ENCODE measurements at places on chromosomes 7 and 10. TPM values are rescaled to one million over a fixed set of nuclear protein-coding genes. Genes with fewer than 3 reads are reported as not detected.

The PTF1A gene
- total RNA-seq = not detected

The ADCY1 gene
- total RNA-seq = 5.7 TPM

The RSPH10B2 gene
- total RNA-seq = 0.30 TPM

The SFRP5 gene
- 1.7 TPM for total RNA-seq

The MAGI2 gene
- 6.9 TPM for total RNA-seq

The JAKMIP3 gene
- total RNA-seq = 0.39 TPM

The TET1 gene
- total RNA-seq = 23.6 TPM

The C10orf105 gene
- under 0.01 TPM for total RNA-seq

The WASHC2A gene
- total RNA-seq = 28.2 TPM

The RALA gene
- 26.9 TPM for total RNA-seq

DNA sequence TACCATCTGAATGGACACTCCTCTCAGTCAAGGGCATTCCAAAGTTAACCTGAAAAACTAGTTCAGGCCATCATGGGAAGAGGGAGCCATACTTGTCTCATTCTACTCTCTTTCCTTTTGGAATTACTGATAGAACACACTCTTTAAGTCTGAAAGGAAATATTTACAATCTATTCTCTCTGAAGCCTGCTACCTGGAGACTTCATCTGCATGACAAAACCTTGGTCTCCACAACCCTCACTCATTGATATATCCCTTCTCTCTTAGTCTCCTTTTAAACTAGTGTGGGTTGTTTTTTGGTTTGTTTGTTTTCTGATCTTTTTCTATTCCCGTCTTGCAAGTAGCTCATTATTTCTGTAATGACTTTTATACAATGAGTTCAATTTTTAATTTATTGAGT is 169.5 kb downstream of the C1GALT1 start:
- DNase-seq = no peak

GRCh38 chr10:110356628-110357245 is 52.0 kb upstream of the SMNDC1 start:
- DNase-seq = no peak

DNA sequence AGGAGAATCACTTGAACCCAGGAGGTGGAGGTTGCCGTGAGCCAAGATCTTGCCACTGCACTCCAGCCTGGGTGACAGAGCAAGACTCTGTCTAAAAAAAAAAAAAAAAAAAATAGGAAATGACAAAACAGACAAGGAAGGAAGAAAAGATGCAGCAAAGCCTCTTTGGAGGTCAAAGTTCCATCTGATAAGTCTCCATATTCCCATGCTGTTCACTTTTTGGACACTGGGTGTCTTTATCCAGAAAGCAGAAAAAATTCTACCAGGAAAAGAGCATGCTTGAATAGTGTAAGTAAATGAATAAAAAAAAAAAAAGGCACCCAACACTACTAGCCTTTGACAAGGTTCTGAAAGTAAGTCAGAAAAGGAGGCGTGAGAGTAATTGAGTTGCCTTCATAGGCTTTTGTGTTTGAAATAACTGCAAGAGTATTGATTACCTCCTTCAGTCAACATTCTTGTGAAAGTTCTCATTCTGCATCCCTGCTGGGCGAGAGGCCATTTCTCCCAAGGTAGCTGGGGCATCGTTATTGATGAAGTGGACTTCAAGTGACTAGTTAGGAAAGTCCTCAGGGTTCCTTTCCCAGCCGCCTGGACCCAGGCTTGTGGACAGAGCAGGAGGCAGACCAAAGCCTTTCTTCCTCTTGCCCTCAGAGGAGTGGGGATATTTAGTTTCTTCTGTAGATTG is 133.3 kb upstream of the KIF5B start:
- no peak for DNase-seq

- no peak for DNase-seq
Measured at GRCh38 chr7:13751766-13752165, 237.7 kb downstream of the ETV1 start.

DNA sequence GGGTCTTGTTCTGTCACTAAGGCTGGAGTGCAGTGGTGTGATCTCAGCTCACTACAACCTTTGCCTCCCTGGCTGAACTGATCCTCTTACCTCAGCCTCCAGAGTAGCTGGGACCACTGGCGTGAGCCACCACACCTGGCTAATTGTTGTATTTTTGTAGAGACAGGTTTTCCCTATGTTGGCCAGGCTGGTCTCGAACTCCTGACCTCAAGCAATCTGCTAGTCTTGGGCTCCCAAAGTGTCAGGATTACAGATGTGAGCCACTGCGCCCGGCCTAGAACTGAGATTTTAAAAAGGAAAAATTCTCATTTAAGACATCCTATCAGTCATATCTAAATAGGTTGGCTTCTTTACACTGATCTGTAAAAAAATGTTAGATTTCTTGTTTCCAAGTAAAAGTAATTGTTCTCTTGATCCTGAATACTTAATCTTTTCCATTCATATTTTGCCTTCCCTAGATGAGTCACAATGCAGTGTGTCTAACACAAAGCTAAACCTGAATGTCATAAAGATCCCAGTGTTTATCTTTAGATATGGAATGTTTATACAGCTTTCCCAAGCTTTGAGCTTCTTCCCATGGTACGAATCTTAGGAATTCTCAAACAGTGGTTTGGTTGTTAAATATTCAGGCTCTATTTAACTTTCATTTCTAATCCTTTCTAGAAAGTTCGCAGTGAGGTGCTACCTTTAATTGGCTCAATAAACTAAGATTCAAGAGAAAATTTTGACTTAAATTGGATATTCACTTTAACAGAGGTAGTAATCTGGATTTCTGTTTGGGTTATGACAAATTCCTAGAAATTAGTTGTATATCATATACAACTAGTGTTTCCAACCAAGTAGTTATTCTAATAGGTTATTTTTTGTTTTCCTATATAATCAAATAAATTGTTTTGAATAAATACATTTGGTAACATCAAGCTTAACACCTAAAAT is 12.1 kb upstream of the LAMB1 start:
- DNase-seq = no peak

DNA sequence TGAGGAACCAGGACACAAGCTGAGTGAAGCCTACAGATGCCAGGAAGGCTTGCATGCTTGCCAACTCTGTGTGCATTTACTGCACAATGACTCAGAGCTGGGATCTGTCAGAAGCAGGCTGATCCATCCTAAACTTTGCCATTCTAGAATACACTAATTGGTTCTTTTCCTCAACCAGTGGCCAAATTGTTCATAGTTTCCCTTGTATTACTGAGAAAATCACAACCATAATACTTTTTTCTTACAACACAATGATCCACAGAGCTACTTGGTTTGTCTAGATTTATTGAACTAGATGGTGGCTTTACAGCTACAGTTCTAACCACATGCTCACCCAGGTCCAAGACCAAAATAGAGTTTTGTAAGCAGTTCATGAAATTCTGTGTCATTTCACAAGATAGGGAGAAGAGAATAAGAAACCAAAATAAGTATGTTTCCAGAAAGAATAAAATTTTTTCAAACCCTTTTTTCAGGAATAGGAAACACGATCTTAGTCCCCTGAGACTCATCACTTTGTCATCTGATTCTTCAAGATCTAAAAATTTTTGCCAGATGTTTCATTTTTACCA is 21.0 kb upstream of the LRRC17 start:
- peak; percentile 70 for DNase-seq

DNA sequence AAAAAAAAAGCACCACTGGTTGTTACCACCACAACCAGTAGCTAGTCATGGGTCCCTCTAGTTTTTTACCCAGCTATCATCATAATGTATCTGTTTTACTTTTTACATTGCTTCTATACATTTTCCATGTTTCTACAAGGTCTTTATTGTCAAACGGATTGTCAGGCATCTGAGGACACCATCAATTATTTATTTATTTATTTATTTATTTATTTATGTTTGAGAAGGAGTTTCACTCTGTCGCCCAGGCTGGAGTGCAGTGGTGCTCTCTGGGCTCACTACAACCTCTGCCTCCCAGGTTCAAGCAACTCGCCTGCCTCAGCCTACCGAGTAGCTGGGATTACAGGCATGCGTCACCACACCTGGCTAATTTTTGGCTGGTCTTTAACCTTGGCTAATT is 29.0 kb upstream of the HNRNPH3 start:
- DNase-seq = no peak

DNA sequence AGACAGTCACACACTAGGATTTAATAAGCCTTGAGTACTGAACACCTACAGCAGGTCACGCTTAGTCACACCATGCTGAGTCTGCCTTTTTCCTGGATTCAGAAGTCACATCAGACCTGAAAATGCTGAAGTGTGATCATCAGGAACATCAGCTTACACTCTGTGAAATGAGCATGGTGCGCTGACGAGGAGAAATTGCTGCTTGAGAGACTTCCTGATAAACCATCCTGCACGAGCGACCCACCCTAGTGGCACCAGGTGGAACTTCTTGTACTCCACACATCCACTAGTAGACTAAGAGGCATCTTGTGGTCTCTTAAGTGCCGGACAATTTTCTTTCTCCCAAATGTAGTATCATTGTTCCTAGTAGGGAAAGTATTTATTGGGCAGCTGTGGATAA is 51.8 kb upstream of the MRLN start:
- no peak for DNase-seq

- DNase-seq = no peak
Measured at GRCh38 chr7:35286986-35287385, 33.1 kb upstream of the TBX20 start.

DNA sequence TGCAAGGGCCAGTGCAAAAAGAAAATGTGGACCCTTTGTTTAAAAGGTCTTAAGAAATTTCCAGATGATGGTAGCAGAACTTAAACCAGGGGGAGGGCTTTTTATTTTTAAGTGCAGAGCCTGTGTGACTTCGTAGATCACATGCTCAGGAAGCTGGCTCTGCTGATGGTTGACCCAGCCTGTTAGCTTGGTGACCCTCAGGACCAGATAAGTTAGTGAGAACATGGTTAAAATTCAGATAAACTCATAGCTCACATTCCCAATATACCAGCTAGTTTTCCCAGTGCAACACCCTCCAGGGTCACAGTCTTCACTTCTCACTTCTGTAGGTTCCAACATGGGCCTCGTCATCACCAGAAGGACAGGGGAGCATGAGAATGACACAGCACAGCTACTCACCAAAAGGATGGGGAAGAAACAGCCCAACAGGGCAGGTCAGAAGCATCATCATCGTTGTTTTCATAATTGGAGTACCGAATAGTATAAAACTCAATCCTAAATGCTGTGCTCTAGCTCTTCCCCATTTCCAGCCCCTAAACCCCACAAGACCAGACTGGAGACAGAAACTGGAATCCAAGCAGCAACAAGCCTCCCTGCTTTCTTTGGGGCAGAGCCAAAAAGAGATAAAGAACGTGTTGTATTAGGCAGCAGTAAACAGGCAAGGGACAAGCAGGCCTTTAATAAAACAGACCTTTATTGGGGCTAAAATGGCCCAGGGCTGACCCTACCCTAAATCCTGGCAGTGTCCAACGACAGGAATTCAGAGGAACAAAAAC is 102.2 kb upstream of the ANKRD1 start:
- DNase-seq = peak; percentile 60

- no peak for DNase-seq
Measured at GRCh38 chr10:52678611-52679010, 94.0 kb downstream of the MBL2 start.

DNA sequence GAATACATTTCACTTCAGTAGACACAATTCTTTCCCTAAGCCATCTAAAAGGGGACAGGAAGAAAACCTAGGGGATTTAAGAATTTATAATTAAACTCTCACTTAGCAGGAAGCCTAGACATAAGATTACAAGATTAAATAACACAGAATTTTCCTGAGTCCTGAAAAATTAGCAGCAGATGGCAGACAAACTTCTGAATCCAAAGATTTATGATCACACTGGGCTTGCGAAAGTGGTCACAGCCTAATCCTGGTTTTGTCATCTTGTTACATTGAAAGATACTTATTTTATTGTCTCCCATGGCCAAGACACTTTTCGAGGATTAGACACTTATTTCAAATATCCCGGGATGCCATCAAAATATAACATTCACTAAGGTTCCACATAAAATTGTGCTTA is 2.9 kb downstream of the ERLIN1 start:
- no peak for DNase-seq

GRCh38 chr7:136166521-136166920 is 189.4 kb upstream of the MTPN start:
- DNase-seq = no peak

- peak; percentile 19 for DNase-seq
Measured at GRCh38 chr10:43890124-43890523, 241.4 kb upstream of the ZNF32 start.

- no peak for DNase-seq
Measured at GRCh38 chr7:134928554-134928953, 57.8 kb upstream of the AGBL3 start.

DNA sequence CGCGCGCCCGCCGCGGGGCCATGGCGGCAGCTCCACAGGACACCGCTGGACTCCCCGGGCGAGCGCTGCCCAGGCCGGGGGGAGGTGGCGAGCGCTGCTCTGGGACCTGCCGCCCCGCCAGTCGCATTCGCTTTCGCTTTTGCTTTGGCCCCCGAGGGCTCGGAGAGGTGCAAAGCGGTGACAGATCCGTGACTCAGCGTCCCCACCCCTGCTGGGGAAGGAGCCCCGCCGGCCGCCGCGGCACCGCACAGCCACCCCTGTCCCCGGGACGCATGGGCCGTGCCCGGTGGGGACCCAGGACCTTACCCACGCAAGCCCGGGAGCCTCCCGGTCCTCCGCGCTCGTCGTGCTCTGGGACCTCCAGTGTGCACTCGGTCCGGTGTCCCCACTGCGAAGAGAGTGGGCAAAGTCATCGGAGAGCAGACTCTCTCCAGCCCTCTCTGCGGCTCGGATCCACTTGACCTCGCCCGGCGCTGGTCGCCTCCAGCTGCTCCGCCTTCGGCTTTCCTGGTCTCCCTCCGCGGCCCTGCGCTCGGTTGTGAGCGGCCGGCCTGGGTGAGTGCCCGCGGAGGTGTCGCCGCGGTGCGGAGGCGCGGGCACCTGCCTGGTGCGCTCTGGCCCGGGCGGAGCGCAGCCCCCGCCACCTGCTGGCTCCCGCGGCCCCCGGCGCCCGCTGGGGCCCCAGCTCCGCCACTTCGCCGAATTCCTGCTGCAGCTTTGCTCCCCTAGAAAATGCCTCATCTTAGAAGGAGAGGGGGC is at the start of gene IL15RA:
Gene IL15RA, minus strand, starts transcription at position 73 of the 759 bp plus-strand sequence. Its CDS starts 51 bp downstream, at position 22.
- DNase-seq = peak; percentile 17

GRCh38 chr10:95260397-95260881 is 30.4 kb downstream of the PDLIM1 start:
- no peak for DNase-seq

Measured in skin of body (tissue), 3 donors.